ENCODE measurements at places on chromosomes 16 and 17. TPM values are rescaled to one million over a fixed set of nuclear protein-coding genes. Genes with fewer than 3 reads are reported as not detected.

DNA sequence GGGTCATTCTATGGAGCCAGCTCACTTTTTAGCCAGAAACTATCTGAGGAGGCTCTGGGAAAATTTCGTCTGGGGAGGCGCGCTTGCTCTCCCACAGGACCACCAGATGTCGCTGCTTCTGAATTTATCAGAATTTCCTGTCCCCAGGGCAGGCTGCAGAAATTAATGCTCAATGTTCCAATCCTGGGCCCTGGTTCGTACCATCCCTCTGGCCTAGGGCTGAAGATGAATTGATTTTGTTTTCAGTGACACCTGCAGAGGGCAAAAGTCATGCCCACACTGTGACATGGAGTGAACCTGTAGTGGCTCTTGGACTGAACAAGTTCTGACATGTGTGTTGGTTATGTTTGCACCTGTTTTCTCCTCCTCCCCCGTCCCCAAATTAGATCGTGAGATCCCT, 482.6 kb downstream of the NPIPA7 start:
- peaks cover 28% of the 10 kb centered on the region for H3K27me3 ChIP-seq
- H3K27ac ChIP-seq: no peak overlapping the region
- peak; percentile 43 for DNase-seq
- no peak overlapping the region for H3K4me3 ChIP-seq
- no peaks in the 10 kb centered on the region for H3K4me1 ChIP-seq

DNA sequence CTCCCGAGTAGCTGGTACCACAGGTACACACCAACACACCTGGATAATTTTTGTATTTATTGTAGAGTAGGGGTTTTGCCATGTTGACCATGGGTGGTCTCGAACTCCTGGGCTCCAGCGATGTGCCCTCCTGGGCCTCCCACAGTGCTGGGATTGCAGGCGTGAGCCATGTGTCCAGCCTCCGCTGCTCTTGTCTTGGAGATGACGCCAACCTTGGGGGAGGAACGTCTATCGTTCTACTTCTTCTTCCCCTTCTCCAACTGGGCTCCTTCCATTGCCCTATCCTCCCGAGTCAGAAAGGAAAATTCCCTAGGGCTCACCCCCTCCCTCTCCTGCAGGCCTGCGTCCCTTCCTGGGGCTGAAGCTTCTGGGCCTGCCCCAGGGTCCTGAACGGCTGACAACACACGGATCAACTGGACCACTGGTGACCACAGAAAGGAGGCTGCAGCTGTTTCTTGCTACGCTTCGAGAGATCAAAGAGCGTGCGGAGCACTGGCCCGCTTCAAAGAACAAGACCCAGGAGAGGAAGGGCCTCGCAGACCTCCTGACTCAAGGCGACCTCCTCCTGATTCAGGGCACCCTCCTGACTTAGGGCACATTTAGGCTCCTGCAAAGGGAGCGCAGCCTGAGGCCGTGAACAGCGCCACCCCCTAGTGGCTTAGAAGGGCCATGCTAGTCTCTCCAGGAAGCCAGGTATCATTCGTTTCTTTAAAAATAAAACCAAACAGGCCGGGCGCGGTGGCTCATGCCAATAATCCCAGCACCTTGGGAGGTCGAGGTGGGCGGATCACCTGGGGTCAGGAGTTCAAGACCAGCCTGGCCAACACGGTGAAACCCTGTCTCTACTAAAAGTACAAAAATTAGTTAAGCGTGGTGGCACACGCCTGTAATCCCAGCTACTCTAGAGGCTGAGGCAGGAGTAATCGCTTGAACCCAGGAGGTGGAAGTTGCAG, 48.5 kb upstream of the HELZ start:
- DNase-seq: peak; percentile 43
- peak overlapping the region; percentile 15 for H3K4me3 ChIP-seq
- H3K4me1 ChIP-seq: peaks cover 5% of the 10 kb centered on the region

HBA2 gene
- not detected for total RNA-seq

DNA sequence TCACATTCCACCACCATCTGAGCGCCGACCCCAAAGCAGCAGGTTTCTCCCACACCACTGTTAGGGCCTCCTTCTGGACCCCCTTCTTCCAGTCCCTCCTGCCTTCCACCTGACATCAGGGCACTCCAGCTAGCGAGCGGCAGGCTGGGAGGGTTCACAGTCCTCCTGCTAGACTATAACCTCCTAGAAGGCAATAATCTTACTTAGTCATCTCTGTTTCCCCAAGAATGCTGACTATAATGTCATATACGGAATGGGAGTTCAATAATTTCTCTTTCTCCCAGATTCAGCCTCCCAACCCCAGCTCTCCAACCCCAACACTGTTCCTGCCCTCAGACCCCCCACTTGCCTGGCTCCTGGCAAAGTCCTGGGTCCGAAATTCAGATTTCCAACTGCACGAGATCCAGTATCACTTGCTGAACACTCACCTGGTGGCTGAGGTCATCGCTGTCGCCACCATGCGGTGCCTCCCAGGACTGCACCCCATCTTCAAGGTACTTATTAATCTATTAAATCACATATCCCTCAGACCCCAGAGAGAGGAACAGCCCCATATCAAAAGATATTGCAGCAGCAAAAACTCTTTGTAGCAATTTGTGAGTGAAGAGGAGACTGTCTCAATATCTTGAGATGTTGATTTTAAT, 5.6 kb downstream of the ALOX12 start:
- no peaks in the 10 kb centered on the region for H3K27me3 ChIP-seq
- peaks cover 26% of the 10 kb centered on the region for H3K36me3 ChIP-seq
- DNase-seq: peak; percentile 29
- peak overlapping the region; percentile 90 for H3K27ac ChIP-seq

- H3K4me3 ChIP-seq: no peak overlapping the region
- H3K36me3 ChIP-seq: peaks cover 3% of the 10 kb centered on the region
- peaks cover 51% of the 10 kb centered on the region for H3K27me3 ChIP-seq
- H3K27ac ChIP-seq: no peak overlapping the region
- DNase-seq: no peak
- peaks cover 4% of the 10 kb centered on the region for H3K4me1 ChIP-seq
These were observed 22.2 kb downstream of the CACNA1G start for GRCh38 chr17:50582741-50583140.

DNA sequence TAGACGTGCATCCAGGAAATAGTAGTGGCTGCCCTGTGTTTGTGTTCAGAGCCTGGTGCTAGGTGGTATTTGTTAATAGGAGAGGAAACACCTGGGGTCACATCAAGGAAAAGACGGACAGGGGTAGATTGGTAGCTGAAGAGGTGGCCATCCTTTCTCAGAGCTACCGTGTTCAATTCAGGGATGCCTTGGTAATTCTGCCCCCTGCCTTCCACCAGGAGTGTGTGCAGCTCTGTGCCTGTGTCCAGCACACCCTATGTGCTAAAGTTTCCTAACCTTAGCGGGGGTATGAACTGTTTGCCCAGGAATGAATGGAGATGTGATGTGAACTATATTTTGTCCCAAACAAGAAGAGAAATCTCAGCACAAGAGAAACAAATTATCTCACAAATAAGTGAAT, 174.1 kb upstream of the MPHOSPH6 start:
- no peak for DNase-seq
- H3K4me1 ChIP-seq: no peaks in the 10 kb centered on the region
- no peak overlapping the region for H3K27ac ChIP-seq
- H3K4me3 ChIP-seq: no peak overlapping the region

CCDC78 gene
- total RNA-seq: 3.4 TPM

- H3K27me3 ChIP-seq: peaks cover 57% of the 10 kb centered on the region
- H3K36me3 ChIP-seq: no peaks in the 10 kb centered on the region
- peaks cover 3% of the 10 kb centered on the region for H3K4me1 ChIP-seq
- H3K27ac ChIP-seq: no peak overlapping the region
- no peak overlapping the region for H3K4me3 ChIP-seq
- no peak for DNase-seq
These were observed 77.9 kb upstream of the DYNLRB2 start for GRCh38 chr16:80462917-80463316.

DNA sequence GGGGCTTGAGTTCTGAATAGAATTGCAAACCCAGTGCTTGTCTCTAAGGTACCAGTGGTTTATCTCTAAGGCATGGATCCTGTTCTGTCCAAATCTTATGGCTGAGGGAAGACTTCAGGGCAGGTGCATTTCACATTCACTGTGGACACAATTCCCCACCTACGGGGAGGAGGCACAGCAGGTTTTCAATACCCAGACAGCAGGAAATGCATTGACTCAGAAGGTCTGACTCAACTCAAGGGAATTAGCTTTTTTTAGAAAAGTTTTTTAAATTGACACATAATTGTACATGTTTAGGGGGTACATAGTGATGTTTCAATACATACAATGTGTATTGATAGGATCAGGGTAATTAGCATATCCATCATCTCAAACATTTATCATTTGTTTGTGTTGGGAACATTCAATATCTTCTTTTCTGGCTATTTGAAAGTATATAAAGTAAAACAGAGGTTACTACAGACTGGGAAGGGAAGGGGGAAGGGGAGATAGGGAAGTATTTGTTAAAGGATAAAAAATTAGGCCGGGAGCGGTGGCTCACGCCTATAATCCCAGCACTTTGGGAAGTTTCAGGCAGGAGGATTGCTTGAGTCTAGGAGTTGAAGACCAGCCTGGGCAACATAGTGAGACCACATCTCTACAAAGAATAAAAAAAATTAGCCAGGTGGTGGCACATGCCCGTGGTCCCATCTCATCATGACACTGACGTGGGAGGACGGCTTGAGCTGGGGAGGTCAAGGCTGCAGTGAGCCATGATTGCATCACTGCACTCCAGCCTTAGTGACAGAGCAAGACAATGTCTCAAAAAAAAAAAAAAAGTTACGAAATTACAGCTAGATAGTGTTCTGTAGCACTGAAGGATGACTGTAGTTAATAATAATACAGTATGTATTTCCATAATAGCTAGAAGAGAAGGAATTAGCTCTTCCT, 54.9 kb downstream of the RGS9 start:
- H3K27ac ChIP-seq: no peak overlapping the region
- H3K27me3 ChIP-seq: no peaks in the 10 kb centered on the region
- H3K36me3 ChIP-seq: no peaks in the 10 kb centered on the region
- no peaks in the 10 kb centered on the region for H3K4me1 ChIP-seq
- H3K4me3 ChIP-seq: no peak overlapping the region
- DNase-seq: no peak

DNA sequence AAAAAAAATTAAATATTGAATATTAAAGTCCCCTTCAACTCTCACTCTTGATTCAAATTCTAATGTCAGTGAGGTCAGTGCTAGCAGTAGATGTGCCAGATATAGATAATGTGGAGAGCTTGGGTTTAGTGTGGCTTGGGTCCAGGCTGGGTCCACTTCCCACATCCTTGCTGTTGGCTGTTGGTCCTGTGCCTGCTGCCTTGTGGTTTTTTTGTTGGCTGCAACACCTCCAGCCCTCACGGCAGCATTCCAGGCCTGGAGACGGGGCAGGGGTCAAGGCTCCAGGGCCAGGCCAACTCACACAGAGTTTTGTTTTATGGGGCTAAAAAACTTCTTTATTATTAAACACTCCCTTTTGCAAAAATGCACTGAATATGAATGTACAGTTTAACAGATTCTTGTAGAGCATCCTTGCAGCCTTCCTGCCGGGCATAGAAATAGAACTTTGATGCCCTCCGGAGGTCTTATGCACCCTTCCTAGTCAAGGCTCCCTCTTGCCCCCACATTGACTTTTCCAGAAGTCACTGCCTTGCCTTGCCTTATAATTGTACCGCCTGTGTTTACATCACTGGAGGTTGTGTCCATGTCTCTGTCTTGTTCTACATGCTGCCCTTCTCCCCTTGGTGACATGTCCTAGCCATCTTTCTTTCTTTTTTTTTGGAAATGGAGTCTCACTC, 25.5 kb upstream of the MYO15B start:
- peaks cover 9% of the 10 kb centered on the region for H3K4me1 ChIP-seq
- no peak overlapping the region for H3K4me3 ChIP-seq
- H3K27ac ChIP-seq: no peak overlapping the region
- H3K36me3 ChIP-seq: peaks cover 2% of the 10 kb centered on the region

- no peaks in the 10 kb centered on the region for H3K36me3 ChIP-seq
- peaks cover 14% of the 10 kb centered on the region for H3K27me3 ChIP-seq
- DNase-seq: no peak
- no peak overlapping the region for H3K4me3 ChIP-seq
These were observed 170.9 kb downstream of the RAB11FIP4 start for GRCh38 chr17:31562376-31562840.
